SJCRH30 (cell line): ENCODE measurements at places on chromosomes 5 and 9.

DNA sequence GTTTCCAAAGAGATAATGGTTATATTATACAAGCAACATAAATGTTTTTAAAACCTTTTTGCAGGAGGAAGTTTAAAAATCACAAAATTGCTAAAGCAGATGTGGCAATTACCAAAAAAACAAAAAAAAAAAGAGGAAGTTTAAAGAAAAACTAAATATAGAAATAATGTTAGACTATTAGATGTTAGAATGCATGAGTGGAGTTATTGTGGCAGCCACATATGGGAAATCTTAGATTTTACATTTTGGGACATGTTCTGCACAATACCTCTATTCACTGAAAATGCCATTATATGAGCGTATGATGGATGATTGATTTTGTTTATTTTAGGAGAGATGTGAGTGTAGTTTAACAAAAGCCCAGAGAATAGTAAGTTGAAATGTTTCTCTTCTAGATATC lies 31.2 kb upstream of the DTWD2 start:
- DNase-seq, result no peak

DNA sequence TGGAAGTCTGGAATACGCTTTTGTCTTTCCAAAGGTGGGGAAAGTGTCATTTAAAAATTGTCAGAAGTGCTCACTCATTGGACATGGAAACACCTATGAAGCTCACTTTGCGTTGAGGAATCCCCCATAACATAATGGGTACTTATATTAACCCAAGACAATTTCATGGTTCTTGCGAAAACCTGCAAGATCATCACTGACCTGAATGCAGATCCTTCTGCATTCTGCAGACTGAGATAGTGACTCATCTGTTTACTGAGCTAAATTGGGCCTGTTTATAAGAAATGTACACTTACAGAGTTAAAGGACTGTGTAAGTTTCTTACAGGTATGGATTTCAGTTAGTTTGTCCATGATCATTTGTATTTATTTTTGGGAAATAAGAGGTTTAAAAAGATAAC lies 153.0 kb downstream of the HMHB1 start:
- DNase-seq, result no peak

DNA sequence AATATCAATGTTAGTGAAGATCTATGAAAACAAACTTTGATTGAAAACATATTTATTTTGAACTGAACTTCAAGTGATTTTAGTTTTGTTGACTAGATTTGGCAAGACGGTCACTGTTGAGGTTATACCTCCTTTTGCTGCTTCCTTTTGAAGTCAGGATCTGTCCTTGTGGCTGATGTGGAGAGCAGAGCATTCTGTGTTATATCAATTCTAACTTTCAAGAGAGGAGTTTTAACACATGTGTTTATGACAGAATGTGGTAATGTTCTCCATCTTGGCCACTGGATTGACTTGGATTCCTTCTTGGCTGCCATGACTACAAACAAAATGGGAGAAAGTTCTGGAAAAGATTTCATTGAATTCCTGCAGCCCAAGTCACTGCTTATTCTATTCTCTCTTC lies 104.0 kb upstream of the ACTBL2 start:
- DNase-seq, result no peak

DNA sequence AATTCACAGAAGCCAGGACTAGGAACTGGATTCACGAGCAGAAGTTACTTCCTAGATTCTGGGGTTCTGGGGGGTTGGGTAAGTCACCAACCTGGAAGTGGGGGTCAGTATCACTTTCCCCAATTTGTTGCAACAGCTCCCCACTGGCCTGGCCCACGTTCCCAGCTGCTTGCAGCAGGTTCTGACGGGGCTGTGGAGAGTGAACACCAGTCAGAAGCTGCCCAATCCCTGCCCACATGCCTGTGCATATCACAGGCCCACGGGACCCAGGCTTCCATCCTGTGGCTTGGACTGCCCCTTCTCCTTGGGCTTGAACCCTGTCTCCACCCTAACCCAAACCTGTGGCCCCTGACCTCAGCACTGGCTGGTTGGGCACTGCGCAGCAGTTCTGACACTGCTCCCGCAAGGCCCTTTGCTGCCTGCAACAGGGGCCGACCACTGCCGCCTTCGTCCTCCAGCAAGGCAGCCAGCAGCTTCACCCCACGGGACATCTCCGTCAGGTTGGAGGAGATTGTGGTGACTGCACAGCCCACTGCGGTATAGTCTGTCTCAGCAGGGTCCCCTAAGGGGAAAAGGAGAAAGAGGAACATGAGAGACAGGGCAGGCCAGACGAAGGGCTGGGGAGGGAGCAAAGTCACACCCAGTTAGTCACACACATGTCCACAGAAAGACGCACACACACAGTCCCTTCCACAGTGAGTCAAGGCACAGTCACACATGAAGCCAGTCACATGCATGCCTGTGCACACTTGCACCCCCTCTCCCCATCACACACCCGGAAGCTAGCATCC lies 13.1 kb downstream of the TLN1 start:
- no peak for DNase-seq

DNA sequence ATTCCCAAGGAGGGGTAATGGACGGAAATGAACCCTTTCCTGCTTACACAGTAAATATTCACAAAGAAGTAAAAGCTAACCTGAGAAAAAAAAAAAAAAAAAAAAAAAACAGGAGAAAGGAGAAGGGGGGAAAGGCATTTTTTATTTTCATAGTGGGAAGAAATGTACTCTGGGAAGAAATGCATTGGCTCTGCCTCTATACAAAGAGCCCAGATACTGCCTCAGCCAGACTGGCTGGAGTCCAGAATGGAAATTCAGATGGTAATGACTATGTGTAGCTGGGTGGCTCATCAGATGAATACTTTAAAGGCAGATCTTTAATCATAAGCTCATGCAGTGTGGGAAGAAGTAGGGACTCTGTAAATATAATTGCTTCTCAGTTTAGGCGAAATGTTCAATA lies 124.9 kb upstream of the ZNF608 start:
- no peak for DNase-seq

- no peak for DNase-seq
These were observed 149.8 kb downstream of the PBX3 start for GRCh38 chr9:125896964-125897363.

DNA sequence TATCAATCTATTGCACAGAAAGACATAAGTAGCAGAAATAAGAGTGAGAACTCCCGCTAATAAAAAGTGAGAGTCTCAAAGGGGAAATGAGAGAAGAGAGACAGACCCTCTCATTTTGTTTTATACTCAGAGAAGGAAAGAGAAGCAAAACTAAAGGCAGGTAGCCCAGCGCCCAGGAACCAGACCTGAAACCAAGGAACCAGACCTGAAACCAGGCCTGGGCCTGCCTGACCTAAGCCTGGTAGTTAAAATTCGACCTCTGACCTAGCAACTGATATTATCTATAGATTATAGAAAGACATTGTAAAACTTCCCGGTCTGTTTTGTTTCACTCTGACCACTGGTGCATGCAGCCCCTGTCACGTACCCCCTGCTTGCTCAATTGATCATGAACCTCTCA lies 134.5 kb upstream of the SEMA6A start:
- no peak for DNase-seq

GRCh38 chr9:12185856-12186255 lies 507.3 kb upstream of the TYRP1 start:
- no peak for DNase-seq

GRCh38 chr5:15585128-15585527 lies 85.1 kb downstream of the FBXL7 start:
- DNase-seq, result no peak

- DNase-seq, result no peak
These were observed 20.0 kb downstream of the MOCS2 start for GRCh38 chr5:53089481-53089991.

DNA sequence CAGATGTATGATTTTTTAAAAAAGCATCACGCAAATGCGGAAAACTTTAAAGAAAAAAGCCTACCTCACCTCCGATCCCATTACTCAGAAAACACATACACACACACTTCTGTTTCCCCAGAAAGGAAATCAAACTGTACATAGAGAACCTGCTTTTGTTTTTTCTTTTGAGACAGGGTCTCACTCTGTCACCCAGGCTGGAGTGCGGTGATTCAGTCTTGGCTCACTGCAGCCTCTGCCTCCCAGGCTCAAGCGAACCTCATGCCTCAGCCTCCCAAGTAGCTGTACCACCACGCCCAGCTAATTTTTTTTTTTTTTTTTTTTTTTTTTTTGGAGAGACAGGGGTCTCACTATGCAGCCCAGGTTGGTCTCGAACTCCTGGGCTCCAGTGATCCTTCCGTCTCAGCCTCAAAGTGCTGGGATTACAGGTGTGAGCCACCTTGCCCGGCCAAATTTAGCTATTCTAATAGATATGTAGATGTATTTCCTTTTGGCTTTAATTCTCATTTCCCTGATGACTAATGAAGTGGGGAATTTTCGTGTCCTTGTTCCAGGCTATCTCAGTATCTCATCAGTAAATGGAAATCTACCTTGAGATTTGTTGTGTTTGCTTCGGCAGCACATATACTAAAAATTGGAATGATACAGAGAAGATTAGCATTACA lies 25.7 kb upstream of the EEIG1 start:
- DNase-seq, result no peak

- no peak for DNase-seq
These were observed 48.4 kb downstream of the GALNT10 start for GRCh38 chr5:154238776-154239481.

DNA sequence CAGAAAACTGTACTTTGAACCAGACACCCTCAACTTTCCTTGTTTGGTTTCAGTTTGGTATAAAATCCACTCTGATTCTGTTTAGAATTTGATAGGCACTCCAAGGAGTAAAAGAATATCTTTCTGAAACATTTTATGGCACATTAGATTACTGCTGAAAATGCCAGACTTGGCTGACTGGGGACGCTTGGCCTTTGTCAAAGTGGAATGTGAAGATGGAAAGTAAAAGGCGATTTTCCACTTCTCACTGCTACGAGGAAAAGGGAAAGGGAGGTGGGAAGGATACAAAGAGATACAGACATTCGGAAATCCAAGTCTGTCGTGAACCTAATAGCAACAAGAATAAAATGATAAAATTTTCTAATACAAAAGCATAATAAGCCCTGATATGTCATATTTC lies 203.9 kb downstream of the DMRT2 start:
- no peak for DNase-seq

DNA sequence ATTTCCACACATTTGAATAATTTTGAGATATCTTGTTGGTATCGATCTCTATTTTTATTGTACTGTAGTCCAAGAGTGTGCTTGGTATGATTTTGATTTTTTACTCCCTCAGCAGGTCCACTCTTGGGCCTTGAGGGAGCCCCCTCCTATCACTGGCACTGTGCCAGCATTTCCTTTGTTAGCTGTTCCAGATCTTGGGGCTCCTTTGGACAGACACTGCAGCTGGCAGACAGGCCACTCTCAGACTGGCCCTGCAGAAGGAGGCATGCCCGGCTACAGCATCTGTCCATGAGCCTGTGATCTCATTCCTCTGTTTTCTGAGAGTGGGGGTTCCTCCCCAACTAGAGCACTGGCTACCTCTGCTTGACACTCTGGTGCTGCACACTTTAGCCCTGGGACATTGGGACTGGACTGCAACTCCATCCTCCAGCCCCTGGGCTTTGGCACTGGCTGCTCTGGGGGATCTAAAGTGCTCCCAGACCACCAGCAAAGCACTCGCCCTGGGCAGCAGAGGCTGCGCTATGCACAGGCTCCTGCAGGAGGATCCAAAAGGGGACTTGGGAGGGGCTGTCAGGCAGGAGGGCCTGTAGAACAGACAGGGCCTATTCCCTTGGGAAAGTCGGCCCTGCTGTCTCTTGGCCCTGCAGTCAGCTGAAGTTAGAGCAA lies 271.3 kb upstream of the DMAC1 start:
- DNase-seq, result no peak
